ENCODE measurements at places on chromosomes 7 and 10.
A peak's percentile ranks its signal among the peaks of the same experiment; 100 is the strongest.

- no peak for DNase-seq
Observed at GRCh38 chr10:92760609-92761008, 70.9 kb downstream of the HHEX start.

GRCh38 chr10:104966563-104967297 lies 325.6 kb downstream of the SORCS3 start:
- DNase-seq, result no peak

DNA sequence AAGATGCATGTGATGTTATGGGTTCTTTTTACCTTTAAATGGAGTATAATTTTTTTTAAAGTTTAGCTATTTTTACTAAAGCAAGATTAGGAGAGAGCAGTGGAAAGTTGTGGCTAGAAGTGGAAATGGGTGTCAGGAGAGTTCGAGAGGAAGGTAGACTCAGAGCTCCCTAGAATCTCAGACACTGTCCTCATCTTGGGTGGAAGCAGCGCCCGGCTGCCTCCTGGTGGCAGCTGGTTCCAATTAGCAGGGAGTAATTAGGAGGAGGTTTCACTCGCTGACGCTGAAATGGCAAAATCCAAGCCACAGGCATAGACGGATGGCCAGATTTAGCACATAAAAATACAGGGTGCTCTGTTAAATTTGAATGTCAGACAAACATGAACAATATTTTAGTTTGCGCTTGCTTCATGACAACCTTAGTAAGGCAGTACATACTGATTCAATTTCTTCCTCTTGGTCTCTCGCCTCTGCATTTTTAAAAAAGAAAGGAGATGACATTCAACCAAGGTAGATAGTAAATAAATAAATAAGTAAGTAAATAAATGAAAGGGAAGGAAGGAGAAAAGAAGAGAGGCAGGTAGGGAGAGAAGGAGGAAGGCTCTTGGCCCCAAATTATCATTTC lies 58.5 kb downstream of the LGI1 start:
- peak; percentile 28 for DNase-seq

DNA sequence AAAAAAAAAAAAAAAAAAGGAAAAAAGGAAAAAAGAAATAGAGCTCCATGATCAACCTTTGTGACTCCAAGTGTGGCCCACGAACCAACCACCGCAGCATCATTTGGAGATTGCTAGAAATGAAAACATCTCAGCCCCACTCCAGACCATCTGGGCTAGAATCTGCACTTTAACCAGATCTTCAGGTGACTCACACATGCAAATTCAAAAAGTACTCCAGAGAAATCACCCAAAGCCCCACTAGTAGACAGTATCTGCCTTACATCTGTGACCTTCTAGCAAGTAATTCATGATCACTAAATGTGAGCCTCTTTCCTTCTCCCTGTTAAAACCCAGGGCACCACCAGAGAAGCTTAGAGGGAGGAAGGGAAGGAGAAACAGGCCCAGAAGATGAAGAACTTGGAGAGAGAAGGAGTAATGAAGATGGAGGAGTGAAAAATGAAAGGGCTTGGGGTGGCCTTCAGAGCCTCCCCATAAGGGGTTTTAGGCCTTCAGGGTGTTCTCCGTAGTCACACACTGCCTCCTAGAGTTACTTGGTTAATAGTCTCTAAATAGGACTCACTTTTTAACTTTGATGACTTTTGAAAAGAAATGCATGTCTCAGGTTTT lies 94.0 kb downstream of the SLC37A3 start:
- DNase-seq, result no peak

- no peak for DNase-seq
Observed at GRCh38 chr7:12137283-12137682, 73.8 kb upstream of the TMEM106B start.

- DNase-seq, result no peak
Observed at GRCh38 chr10:58894929-58895328, 281.5 kb upstream of the PHYHIPL start.
